Stimulated activated CD4-positive, alpha-beta T cell treated with anti-CD3 and anti-CD28 coated beads, Interleukin-1b, Interleukin-23, amount 100 ng/mL, for 24 hours (primary cell): ENCODE measurements at places on chromosomes 1 and 21.

DNA sequence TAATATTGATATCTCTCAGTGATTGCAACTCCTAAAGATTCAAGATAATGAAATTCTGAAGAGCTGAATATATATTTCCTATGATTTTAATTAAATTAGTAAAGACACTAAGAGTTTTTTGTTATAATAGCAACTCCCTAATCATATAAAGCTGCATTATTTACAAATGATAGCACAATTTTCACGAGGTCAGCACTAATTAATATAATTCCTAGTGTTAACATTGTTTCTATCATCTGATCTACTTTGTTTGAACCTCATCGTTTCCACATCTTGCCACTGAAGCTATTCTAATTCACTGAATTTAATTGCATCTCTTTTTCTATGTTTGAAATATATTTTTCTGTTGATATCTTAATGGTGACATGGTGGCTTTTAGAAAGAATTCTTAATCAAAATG lies 279.1 kb upstream of the ADGRL4 start:
- DNase-seq: no peak

DNA sequence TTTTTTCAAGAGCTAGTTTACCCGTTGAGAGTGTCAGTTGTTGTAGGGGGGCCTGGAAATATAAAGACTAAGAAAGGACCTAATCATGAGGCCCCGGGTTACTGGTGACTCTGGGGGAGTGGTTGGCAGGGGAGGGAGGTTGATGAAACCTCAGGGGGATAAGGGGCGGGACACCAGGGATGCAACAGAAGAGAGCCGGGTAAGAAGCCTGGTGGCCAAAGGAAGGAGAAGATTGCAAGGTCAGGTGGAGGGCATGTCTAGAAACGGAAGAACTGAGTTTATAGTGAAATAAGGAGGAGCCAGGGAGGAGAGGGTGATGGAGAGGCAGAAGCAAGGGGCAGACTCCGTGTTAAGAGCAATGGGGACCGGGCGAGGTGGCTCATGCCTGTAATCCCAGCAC lies 12.5 kb upstream of the SPOCD1 start:
- no peak for DNase-seq

DNA sequence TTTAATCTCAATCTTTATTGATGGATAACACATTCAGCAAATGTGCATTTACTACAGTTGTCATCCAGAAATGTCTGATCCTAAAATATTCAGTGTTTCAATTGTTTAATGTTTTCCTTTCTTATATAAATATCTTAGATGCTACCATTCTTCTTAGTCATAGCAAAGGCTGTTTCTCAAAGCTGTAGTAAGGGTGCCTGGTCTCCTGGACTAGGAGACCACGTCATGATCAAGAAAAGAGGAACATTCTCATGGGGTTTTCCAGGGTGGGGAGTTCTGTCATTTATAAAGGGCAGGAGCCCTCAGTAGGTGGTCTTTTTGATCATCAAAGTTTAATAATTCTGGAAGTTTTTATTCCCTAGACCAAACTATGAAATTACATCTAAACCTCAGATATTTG lies 292.8 kb downstream of the HMCN1 start:
- no peak for DNase-seq

- no peak for DNase-seq
Measured at GRCh38 chr21:44761011-44761729, 40.5 kb downstream of the UBE2G2 start.

DNA sequence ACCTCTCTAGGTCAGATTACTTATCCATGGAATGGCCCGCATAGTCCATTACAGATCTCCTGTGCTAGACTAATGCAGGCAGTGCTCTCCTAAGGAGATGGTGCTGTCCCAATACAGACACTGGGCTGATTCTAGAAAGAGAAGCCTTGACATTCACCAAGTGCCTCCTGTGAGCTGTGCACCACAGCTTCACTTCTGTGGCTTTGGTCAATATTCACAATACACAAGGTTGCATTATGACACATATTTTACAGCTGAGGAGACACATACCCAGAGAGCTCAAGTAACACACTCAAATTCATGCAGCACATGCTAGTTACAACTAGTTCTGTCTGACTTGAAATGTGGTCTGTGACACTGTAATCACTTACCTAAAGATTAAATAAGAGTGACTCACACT lies 59.4 kb upstream of the LRRC8B start:
- no peak for DNase-seq

DNA sequence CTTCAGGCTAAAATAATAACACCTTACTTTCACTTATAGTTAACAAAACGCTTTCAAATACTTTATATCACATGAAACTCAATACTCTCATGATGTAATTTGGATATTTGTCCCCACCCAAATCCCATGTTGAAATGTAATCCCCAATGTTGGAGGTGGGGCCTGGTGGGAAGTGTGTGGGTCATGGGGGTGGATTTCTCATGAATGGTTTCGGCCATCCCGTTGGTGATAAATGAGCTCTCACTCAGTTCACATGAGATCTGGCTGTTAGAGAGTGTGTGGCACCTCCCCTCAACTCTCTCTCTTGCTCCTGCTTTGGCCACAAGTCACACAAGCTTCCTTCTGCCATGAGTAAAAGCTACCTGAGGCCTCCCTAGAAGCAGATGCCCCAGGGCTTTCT lies 22.5 kb upstream of the PTGFRN start:
- DNase-seq: no peak

GRCh38 chr1:109661391-109661790 lies 5.5 kb downstream of the GSTM4 start:
- DNase-seq: no peak

GRCh38 chr1:160636076-160636475 lies 10.8 kb downstream of the SLAMF1 start:
- no peak for DNase-seq

DNA sequence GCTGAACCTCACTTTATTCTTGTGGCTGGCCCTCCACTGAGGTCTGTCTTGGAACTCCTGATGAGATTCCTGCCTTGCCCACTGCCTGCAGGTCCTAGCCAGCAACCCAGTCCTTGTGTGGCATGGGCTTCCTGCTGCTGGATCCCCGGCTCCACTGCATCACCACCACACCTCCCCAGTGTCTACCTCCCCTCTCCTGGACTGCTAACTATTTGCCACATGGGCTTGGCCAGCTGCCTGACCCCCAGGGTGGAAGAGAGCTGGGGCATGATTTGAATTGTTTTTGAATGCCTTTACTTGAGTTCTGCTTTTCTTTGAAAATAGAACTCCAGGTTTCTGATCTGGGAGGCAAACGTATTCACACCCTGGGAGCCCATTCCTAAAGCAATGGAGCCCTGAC lies 41.2 kb downstream of the SPAG17 start:
- DNase-seq: no peak

DNA sequence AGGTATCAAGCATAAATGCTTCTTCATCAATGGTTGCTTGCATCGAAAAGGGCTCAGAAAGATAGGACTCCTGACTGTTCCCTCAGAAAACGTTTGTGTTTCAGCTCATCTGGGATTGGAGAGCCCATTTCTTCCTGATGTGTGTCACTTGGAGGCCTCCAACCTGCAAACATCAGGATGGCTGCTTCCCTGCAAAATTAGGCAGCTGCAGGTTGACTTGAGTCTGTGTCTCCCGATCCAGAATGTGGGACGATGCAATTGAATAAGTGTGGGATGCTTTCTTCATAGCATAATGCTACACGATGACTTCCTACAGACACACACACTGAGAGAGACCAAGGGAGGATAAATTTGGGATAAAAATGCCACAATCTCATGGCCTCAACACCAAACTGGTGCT lies 42.2 kb downstream of the OLIG1 start:
- DNase-seq: no peak

DNA sequence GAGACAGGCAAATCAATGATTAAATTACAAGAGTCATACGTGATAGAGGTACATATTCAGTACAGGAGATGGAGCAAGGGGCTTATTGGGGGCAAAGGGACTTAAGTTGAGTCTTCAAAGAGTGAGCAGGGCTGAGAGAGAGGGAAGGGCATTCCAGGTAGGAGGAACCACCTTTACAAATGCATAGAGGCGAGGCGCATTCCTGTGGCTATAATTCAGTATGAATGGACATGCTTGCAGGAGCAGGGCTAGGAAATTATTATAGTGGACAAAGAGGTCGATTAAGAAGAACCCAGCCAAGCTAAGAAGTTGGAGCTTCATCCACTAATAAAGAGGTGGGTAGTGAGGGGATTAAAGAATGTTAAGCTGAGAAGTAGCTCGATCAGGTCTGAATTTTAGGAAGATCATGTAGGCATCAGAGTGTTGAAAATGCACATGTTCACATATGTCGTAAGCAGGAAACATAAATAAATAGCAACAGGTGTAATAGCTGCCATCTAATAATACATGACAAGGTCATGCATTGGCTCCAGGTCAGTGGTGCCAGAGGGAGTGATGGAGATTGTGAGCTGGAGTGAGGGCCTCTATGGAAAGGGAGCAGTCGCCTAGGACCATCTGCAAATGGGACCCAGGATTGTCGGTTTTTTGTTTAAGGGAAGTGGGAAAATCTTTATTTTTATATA lies 12.0 kb upstream of the HNRNPU start:
- DNase-seq: no peak

- DNase-seq: no peak
Measured at GRCh38 chr1:14320986-14321385, 277.5 kb upstream of the KAZN start.

GRCh38 chr1:116987256-116987555 lies 14.4 kb upstream of the CD101 start:
- DNase-seq: peak; percentile 21

- no peak for DNase-seq
Measured at GRCh38 chr1:66033781-66034180, 241.1 kb downstream of the PDE4B start.

GRCh38 chr1:93690921-93691789 lies 9.5 kb upstream of the BCAR3 start:
- DNase-seq: no peak

DNA sequence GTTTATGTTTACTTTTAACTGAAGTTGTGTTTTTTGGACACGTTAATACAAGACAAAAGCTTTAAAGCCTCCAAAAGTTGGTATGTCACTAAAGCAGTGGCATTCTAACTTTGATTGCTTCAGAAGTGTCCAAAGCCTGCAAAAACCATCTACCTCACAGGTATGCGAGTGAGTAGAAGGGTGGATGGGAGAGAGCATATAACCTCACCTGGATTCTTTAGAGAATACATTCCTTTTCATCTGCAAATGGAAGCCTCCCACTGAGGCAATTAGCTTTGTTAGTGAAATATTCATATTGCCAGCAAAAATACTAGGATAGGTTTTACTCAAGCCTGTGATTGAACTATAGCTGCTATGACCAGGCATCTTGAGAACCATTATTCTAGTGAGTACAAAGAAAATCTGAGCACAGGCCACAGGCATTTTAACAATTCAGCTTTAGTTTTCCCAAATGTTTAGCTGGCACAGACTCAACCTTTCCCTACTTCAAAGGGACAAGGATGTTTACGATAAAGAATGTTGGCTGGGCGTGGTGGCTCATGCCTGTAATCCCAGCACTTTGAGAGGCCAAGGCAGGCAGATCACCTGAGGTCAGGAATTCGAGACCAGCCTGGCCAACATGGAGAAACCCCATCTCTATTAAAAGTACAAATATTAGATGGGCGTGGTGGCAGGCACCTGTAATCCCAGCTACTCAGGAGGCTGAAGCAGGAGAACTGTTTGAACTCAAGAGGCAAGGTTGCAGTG lies 39.7 kb downstream of the MAP3K21 start:
- DNase-seq: no peak

DNA sequence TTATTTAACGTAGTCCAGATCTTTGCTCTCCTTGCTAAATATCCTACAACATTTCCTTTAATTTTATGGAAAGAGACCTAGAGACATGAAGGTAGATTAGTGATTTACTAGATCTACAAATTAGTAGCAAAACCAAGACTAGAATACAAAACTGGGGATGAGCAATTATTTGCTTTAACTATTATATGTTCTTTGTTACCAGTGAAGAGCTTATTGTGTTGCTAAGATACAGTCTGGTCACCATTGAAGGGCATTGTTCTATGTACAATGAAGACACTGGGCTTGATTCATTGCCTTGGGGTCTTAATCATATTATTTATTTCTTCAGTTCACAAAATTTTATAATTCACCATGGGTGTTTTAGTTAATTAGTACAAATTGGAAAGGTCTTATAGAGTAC lies 88.3 kb downstream of the S1PR1 start:
- DNase-seq: no peak

DNA sequence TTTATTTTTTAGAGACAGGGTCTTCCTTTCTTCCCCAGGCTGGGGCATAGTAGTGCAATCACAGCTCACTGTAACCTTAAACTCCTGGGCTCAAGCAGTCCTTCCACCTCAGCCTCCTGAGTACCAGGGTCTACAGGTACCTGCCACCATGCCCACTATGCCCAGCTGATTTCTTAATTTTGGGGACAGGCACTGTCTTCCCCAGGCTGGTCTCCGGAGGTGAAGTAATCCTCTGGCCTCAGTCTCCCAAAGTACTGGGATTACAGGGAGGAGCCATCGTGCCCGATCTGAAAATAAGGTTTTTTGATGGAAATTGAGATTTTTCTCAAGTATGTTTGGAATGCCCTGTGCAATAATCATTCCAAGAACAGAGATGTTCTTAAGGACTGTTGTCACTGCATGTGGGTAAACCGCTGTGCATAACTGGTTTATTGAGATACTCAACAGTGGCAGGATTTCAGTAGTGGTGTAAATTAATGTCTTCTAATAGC lies 934 bp upstream of the MSH4 start:
- no peak for DNase-seq

DNA sequence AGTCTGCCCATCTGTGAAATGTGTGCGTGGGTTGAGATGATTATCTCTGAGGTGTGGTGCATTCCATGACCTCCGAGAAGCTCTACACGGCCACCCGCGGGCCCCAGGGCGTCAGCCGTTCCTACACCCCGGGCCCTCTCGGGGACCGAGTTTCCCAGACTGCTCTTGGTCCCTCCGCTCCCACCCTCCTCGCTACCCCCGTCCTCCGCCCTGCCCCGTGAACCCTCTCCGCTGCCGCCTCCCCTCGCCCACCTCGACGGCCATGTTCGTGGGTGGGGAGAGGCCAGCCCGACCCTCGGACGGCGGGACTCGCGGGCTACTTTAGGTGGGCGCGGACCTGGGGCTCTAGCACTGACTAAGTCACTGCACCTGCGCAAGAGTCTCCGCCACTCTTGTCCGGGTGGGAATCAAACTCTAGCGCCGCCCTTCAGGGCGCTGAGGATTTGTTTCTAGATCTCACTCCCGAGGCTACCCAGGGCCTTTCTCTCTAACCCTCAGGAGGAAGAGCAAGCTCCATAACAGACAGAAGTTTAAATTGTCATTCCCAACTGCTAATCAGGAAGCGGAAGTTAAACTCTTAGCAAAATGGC lies 47.7 kb upstream of the VWA5B1 start:
- no peak for DNase-seq

DNA sequence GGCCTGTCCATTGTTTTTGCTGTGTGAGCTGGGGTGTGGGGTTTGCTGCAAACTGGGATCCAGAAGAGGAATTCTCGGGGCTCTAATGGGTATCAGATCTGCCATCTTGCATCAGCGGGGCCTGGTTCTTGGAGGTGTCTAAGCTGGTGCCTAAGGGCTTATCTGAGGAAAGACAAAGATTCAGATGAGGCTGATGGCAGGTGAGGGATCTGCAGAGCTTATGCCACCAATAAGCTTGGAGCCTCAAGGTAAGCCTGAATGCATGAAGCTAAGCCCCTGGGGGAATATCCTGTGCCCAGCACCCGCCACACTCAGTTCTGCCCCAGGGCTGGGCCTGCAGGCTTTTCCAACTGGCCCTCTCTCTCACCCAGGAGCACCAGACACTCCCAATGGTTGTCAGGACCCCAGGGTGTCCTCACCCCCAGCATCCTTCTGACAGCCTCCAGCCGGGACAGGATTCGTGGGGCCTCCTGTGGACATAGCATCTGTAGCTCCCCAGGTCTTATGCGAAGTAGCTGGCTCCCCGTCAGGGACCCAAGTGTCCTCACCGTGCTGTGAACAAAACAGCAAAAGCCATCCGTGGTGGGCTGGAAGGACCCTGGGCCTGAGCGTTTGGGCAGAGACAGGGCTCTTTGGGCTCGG lies 9.5 kb upstream of the GSTM3 start:
- no peak for DNase-seq
